ENCODE measurements at places on chromosomes 7 and 10.
A peak's percentile ranks its signal among the peaks of the same experiment; 100 is the strongest.

GRCh38 chr7:116762971-116763370 is 91.0 kb downstream of the MET start:
- no peak for DNase-seq

DNA sequence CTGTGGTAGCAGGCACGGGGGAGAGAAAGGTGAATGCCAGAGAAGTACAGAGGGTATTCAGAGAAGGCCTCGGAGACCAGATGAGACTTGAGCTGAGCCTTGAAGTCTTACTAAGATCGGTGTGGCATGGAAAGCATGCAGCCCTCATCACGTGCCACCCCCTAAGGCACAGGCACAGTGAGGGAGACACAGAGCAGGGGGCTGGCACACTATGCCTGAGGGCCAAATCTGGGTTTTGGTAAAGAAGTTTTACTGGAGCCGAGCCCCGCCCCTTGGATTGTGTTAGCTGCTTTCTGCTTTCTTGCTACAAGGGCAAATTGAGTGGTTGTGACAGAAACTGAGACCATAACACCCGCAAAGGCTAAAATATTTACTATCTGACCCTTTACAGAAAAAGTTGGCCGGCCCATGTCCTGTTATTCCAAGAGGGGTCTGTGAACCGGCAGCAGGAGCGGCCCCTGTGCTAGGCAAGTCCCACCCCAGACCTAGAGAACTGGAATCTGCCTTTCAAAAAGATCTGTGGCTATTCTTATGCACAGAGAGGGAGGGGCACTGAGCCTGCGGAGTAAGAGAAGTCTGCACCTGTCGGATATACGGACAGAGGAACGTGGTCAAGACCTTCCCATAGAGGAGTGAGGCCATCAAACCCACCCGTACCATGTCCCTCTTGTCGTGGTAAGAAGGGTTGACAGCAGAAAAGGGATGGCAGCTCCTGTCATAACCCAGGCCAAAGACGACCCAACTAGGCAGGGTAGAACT is 109.3 kb upstream of the RHEB start:
- no peak for DNase-seq

DNA sequence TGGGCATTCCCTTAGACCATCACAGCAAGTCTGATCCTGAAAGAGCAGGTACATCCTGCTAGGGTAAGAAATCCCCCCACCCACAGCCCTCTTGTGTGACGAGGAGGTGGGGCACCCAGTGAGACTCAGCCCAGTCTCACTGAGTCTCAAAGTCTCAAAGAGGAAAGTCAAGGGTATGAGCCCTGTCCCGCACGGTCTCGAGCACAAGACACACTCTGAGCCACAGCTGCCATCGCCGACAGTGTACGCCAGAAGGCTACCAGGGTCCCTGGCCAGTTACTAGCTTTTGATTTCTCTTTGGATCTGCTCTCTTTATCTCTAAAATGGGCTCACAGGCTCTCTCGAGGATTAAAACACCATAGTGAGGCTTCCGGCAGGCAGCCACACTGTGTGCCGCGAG is 190.2 kb downstream of the TNS3 start:
- no peak for DNase-seq

GRCh38 chr7:80924090-80924489 is 5.2 kb upstream of the SEMA3C start:
- DNase-seq: no peak

DNA sequence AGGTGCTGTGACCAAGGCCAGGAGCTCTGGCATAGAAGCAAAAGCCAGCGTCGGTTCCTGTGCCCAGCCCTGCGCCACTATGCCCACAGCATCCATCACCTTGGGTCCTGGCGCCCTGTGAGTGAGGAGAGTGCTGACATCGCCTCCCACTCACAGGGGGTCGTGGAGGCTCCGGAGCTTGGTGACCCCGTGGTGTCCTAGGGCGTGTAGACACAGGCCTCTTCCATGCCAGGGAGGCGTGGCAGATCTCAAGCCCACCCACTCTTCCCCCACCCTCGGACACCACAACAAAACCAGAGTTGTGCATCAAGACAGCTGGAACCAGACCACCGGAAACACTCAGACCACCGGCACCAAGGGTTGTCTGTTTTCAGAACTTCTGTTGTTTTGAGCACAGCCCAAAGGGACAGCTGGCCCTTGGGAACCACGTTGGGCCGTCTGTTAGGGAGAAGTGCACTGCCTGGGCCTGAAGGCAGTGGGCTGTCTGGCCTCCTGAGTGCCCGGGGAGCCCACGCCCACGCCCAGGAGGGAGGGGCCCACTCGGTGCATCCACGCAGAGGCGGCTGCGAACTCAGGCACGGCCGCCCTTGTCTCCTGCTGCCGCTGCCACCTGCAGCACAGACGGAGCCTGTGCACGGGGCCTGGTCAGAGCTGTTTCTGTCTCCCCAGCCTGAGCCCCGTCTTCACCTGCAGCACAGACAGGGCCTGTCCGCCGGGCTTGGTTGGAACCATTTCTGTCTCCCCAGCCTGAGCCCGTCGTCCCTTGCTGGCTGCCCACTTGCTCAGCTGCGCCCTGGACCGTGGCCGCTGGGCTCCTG is 106.3 kb downstream of the INPP5A start:
- DNase-seq: no peak

DNA sequence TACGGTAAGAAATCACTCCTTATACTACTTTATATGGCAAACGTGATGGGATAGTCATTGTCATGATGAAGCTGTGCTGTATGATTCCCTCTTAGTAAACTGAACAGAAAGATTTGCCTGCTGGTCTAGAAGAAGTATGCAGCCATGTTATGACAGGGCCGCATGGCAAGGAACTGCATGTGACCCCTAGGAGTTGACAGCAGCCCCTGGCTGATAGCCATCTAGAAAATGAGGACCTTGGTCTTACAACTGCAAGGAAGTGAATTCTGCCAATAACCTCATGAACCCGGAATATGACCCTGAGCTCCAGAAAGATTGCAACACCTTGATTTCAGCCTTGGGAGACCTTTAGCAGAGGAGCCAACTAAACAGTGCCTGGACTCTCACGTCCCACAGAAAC is 193.3 kb downstream of the SEMA3E start:
- DNase-seq: no peak

- DNase-seq: no peak
Observed at GRCh38 chr10:21174715-21175495, 277.8 kb upstream of the NEBL start.

GRCh38 chr10:89301721-89302445 is at the start of gene IFIT2:
Gene IFIT2, plus strand, starts transcription at chr10:89302046. Its CDS starts 78 bp downstream, at chr10:89302124.
- peak; percentile 23 for DNase-seq

- no peak for DNase-seq
Observed at GRCh38 chr7:44331682-44332081, 6.3 kb upstream of the CAMK2B start.

DNA sequence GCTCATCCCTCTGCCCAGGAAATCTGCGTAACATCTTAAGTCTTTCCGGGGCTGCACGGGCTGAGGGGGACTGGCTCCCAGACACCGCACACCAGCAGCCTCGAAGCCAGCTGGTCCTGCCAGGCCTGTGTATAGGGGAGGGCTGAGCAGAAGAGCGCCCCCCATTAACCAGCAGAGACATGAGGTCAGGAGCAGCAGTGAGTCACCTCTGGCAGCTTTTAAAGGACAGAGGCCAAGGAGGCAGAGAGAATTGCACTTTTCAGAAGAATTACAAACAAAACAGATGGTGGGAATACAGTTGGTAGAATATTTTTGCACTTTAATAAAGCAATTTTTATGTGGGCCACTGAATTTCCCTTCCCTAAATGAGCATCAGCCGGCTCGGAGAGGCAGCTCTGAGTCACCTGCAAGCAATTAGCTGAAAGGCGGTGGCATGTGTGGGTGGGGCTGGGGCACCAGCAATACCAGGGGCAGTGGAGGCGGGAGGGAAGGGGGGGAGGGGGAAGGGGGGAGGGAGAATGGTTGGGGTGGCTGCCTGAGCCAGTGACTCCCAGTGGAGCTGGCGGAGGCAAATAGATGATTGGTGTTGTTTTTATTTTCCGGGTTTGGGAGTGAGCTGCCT is 39.1 kb downstream of the GOLGA7B start:
- no peak for DNase-seq

DNA sequence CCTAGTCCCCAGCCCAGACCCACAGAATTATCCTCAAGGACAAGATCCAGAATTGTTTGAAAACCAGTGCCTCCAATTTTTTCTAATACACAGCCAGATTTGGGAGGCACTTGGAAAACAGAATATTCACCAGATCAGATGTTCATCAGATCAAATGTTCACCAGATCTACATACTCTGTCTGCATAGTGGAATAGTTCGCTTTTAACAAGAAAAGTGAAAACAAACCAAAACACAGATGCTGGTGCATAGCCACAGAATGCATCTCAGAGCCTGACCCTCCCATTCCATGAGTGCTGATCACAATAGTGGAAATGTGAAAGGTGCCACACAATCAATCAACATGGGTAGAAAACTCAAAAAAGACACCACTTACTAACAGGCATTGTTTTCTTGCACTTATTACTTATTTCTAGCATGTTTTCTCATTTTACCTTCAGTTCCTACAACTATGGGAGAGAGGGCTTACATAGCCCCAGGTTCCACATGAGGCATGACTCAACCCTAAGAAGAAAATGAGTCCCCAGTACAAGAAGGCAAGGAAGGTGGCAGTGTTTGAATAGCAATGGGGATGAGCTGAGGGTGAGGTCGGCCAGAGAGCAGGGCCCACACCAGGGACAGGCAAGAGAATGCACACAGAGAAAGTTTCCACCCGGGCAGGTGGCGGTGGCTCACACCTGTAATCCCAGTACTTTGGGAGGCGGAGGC is 432.7 kb upstream of the NFE2L3 start:
- no peak for DNase-seq

DNA sequence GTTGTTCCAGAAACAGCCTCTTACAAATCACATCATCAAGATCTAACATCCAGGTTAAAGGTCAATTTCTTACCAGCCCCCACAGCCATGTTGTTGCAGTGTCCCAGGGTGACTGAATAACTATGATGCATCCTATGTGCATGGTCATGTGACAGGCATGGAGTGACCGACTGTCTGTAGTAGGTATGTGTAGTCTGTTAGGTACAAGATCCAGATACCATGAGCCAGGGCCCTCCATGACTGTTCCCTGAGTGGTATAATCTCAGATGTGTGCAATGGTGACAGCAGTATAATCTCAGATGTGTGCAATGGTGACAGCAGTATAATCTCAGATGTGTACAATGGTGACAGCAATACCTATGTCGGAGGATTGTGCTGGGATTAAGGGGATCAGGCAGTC is 8.8 kb downstream of the CDHR3 start:
- DNase-seq: no peak

DNA sequence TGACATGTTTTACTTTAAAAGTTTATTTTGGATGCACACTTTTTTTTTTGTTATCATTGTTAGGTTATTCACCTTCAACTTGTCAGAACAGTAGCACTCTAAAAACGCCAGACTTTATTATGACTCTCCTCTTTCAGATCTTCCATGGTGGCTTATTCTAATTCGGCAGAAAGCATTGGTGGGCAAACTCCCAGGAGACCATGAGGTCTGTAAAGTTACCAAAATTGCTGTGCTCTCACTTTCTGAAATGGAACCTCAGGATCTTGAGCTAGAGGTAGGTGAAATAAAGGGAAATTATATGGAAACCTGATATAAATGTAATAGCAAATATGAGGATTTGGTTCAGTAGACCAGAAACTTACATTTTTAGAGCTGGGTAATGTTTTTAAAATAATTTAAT is 55.6 kb downstream of the INPP5F start:
- no peak for DNase-seq

DNA sequence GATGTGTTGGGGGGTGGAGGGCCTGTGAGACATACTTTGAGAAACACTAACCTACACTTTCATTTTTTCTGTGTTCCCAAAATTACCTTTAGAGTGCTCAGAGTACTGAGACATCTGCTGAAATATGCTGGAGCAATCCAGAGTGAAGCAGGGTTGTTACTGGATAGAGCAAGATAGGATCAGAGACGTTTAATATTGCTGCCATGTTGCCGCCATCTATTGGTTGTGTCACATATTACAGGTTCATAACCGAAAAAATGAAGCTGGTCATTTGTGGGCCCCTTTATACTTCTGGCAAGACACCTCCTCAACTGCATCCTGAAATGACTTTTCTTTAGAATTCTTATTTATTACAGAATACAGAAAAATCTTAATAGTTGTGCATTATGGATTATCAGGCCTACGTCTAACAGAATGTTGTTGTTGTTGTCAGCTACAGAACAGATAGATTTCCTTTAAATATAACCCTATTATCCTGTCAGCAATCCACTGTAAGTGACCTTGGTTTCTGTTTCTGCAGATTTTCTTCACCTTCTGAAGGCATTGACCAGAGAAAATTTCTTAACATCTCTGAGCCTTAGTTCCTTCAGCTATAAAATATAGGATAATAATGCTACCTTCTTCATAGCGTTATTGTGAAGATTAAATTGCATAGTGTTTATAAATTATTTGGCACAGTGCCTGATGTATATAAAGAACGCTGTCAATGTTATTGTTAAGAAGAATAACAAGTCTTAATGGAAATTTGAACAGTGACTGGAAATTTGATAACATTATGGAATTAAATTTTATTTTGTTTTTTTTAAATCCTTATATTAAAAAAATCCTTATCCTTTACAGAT is 16.2 kb upstream of the DLD start:
- DNase-seq: no peak

GRCh38 chr10:10662716-10663408 is 354.8 kb upstream of the CELF2 start:
- no peak for DNase-seq

DNA sequence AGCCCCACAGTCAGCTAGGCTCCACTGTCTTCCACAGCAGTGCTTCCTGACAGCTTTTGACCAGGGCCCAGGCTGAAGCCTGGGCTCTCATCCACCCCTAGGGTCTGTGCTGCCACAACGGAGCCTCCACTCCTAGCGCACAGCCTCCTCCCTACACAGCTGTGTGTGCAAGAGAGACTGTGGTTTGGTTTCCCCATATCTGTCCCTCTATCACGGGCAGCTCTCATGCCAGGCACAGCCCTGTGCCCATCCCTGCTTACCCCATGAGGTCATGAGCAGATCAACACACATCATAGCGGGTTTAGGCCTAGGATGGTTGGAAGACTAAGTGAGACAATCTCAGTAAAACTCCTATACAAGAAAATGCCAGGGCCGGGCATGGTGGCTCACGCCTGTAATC is 61.7 kb upstream of the PLXNA4 start:
- no peak for DNase-seq

DNA sequence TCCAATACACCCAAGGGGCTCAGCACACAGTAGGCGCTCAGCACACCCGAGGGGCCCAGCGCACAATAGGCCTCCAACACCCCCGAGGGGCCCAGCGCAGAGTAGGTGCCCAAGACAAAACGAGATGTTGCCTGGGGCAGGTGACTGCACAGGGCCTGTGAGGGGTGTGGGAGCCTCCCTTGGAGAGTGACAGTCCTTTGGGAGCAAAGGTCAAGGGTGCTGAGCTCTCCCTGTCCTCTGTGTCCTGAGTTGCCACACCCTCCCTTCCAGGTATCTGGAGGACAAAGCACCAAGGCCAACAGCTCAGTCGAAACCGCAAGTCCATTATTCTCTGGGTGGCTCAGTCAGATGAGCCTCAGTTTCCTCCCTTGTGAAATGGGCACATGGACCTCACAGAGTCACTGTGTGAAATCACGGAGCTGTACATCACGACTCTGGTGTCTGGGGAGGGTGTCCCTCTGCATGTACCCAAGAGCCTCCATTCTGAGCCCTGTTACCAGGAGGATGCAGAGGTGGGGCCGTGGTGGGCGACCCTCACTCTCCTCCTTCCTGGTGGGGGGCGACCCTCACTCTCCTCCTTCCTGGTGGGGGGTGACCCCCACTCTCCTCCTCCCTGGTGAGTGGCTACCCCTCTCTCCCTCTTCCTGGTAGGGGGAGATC is 81.3 kb downstream of the FOXL3 start:
- no peak for DNase-seq

GRCh38 chr7:157472311-157473050 is 135.7 kb downstream of the DNAJB6 start:
- no peak for DNase-seq

GRCh38 chr7:134176037-134176350 is 48.9 kb downstream of the LRGUK start:
- no peak for DNase-seq
